ENCODE measurements at places on chromosomes 5 and 9.

GRCh38 chr5:158013939-158014338 is 155.0 kb upstream of the CLINT1 start:
- no peak for DNase-seq

- DNase-seq, result no peak
Measured at GRCh38 chr9:107158321-107158720, 124.8 kb upstream of the RAD23B start.

- DNase-seq, result no peak
Measured at GRCh38 chr9:96008502-96009222, 133.2 kb downstream of the ERCC6L2 start.

GRCh38 chr9:37501957-37502596 is 16.3 kb downstream of the POLR1E start:
- no peak for DNase-seq

- DNase-seq, result no peak
Measured at GRCh38 chr9:131227112-131227958, 49.0 kb downstream of the FAM78A start.

DNA sequence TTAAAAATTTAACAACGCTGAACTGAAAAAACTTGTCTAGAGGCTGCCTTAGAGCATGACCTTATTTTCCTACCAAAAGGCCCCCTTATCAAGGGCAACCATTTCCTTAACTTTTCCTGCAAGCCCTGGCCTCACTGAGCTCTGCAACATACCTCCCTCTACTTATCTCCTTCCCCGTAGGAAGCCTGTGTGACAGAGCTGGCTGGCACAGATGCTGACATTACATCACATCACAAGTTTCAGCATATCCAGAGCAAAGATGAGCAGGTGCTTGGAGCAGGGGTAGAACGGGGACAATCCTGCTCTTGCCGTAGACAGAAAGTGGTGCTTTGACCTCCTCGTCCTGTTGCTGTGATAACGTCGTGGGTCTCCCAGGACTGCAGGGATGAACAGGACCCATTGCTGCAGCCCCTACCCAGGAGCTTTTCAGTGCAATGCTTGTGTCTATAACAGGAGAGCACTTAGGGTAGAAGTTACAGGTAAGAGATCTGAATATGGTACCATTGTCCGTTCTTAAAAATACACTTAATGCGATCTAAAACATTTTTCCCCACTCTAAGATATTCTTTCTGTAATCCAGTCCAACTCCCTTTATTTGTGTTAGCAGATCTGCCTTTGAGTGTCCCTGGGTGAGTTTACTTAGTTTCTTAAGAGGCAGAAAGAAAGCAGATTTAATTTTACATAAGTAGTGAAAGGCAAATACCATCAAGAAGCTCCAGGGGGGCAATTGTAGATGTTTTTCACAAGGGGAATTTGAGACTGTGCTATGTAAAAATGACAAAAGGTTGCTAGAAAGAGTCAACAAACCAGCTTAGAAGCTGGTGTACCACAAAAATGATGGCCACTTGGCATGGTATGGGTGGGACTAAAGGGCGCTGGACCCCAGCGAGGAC is 101.9 kb upstream of the EFNA5 start:
- no peak for DNase-seq

- DNase-seq, result no peak
Measured at GRCh38 chr5:18699681-18700080, 1065.4 kb downstream of the TAF11L14 start.

DNA sequence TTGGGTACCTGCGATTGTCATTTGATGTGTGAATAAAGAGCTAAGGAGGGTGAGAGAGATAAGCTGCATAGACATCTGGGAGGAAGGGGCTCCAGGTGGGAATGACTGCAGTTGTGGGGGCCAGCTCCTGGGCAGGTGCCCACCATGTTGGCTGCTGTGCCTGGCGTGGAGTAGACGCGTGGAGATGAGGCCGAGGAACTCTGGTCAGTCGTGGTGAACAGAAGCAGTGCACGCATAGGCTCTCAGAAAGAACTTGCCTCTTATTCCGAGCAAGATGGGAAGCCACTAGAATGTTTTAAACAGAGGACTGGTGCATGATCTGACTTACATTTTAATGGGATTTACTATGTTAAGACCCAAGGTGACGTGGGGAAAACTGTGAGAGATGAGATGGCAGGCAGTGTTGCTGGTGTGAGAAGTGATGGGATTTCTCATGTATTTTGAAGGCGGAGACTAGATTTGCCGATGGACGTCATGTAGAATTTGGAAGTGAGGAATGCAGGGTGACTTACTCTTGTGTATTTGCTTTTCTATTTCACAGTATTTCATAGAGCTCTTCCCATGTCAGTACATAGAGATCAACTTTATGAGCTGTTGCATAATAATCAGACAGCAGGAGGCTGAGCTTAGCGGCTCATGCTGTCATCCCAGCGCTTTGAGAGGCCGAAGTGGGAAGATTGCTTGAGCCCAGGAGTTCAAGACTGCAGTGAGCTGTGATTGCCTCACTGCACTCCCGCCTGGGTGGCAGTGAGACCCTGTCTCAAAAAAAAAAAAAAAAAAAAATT is 71.1 kb downstream of the EHMT1 start:
- no peak for DNase-seq

All from stimulated activated CD4-positive, alpha-beta T cell treated with anti-CD3 and anti-CD28 coated beads, Interleukin-4, amount 100 ng/mL, for 4 hours (primary cell).